Dorsolateral prefrontal cortex (tissue), 122 donors: ENCODE measurements at places on chromosomes 5 and 9. TPM values are rescaled to one million over a fixed set of nuclear protein-coding genes. Genes with fewer than 3 reads are reported as not detected.
A peak's percentile ranks its signal among the peaks of the same experiment; 100 is the strongest.

DNA sequence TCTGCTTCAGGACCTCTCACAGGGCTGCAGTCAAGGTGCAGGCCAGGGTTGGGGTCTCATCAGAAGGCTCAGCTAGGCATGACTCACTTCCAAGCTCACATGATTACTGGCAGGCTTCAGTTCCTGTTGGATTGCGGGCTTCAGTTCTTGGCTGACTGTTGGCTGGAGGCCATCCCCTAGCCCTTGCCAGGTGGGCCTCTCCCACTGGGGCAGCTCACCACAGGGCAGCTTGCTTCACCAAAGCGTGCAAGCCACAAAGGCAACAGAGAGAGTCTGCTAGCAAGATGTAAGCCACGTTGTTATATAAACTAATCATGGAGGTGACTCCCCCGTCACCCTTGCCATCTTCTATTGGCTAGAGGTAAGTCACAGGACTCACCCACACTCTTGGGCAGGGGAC lies 14.4 kb downstream of the CPLX2 start:
- no peak for DNase-seq

GRCh38 chr5:151157426-151158286 lies at the start of gene ANXA6:
Gene ANXA6, minus strand, starts transcription at chr5:151157779. Its CDS starts 9,878 bp downstream, at chr5:151147901.
- DNase-seq: peak; percentile 76

DNA sequence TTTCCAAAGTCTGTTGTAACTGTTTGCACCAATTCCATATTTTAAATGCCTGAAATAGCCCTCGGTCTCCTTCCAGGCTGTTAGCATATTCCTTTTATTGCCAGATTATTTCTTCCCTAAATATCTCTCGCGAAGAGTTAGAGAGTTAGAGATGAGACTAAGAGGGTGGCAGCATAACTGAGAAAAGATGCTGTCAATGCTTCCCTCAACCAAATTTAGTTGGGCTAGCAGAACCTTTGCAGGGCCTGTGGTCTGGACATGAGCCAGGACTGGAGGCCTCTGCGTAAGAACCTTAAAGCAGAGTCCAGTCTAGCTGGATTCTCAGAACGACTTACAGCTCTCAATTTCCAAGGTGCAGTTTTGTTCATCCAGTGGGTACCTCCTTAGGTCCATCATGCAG lies 135.9 kb downstream of the GABRB2 start:
- no peak for DNase-seq

GRCh38 chr5:160452795-160453194 lies 31.1 kb downstream of the PTTG1 start:
- no peak for DNase-seq

DNA sequence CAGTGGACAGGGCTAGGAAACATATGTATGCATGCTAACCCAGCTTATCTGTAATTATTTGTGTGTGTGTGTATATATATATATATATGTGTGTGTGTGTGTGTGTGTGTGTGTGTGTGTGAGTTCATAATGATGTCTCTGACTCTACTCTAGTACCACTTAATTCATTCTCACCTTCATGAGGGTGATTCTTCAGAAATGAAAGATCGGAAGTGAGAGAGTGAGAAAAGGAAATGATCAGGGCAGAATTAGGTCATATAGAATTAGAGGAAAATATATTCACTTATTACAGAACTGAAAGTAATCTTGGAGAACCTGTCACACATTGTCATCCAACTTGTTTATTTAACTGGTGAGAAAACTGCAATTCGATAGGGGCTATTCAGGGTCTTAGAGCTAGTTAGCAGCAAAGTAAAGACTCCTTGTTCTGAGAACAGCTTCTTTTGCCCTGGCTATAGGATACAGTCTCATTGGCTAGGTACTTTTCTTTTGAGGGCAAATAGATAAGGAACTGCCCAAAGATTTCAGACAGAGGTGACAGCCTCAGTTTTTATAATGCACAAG lies 58.8 kb downstream of the C9orf153 start:
- DNase-seq: no peak

- no peak for DNase-seq
These were observed 10.7 kb downstream of the CORO2A start for GRCh38 chr9:98181746-98182068.

DNA sequence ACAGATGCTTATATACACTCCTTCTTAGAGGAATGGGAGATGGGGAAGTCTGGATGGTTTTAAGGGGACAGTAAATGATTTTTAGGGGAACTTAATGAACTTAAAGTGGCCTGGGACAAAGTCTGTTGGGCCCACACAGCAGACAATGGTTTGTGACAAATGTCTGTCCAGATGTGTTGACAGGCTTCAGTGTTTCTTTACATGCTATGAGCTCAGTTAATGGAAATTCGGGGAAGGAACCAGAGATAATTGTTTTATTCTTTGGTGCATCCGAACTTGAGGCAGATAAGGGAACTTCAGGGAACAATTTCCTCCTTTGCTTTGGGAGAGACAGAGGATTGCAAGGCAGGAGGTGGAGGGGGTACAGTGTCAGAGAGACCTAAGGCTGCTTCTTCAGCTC lies 52.3 kb downstream of the NFIB start:
- no peak for DNase-seq

GRCh38 chr9:22103685-22104575 lies 94.8 kb upstream of the CDKN2B start:
- no peak for DNase-seq

DNA sequence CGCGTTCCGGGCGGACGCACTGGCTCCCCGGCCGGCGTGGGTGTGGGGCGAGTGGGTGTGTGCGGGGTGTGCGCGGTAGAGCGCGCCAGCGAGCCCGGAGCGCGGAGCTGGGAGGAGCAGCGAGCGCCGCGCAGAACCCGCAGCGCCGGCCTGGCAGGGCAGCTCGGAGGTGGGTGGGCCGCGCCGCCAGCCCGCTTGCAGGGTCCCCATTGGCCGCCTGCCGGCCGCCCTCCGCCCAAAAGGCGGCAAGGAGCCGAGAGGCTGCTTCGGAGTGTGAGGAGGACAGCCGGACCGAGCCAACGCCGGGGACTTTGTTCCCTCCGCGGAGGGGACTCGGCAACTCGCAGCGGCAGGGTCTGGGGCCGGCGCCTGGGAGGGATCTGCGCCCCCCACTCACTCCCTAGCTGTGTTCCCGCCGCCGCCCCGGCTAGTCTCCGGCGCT lies at the start of gene DAPK1:
Gene DAPK1, plus strand, starts transcription at position 264 of the 442 bp plus-strand sequence. CDS start 1,211 bp downstream, outside the sequence.
- no peak for DNase-seq

GRCh38 chr9:85536076-85536475 lies 205.7 kb downstream of the AGTPBP1 start:
- DNase-seq: no peak

- DNase-seq: no peak
These were observed 160.9 kb downstream of the CETN3 start for GRCh38 chr5:90248640-90249039.

DNA sequence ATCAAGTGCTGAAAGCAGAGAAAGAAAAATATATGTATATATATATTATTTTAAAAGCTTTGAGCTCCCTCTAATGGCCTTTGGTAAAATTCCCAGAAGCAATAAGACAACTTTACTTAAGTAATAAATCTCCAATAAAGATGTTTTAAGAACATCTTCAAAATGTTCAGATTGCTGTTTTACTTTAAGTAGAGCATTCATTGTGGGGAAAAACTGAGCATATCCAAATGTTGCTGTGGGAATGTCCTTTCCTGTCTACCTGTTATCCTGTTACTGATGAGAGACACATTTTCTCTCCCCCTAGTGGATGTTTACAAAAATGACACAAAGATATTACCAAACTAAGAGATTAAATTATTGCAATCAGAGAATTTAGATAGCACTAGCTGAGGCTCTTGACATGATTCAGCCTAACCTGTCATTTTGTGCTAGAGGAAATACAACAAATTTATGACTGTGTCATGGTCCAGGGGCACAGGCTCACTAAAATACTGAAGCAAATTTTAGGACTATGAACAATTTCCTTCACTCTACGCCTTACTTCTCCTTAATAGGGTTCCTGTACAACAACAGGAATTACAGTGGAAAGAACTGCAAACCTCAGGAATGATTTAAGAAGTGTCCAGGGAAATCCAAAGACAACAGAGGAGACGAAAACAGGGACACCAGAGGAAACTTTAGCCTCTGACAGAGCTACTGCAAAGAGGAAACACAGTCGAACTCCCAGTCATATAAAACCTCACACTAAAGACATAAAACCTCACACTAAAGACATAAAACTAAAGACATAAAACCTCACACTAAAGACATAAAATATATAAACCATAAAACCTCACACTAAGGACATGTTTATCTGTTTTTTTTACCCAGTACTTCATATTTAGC lies 24.3 kb upstream of the PRRC1 start:
- DNase-seq: no peak

GRCh38 chr5:146580237-146580636 lies 64.2 kb upstream of the GPR151 start:
- no peak for DNase-seq

DNA sequence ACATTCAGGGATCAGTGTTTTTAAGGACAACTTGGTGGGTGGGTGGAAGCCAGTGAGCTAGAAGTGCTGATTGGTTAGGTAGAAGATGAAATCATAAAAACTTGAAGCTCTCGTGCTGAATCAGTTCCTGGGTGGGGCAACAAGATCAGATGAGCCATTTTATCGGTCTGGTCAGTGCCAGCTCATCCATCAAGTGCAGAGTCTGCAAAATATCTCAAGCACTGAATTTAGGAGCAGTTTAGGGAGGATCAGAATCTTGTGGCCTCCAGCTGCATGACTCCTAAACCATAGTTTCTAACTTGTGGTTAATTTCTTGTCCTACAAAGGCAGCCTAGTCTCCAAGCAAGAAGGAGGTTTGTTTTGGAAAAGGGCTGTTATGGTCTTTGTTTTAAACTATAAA lies 166.4 kb downstream of the FAM170A start:
- no peak for DNase-seq

DNA sequence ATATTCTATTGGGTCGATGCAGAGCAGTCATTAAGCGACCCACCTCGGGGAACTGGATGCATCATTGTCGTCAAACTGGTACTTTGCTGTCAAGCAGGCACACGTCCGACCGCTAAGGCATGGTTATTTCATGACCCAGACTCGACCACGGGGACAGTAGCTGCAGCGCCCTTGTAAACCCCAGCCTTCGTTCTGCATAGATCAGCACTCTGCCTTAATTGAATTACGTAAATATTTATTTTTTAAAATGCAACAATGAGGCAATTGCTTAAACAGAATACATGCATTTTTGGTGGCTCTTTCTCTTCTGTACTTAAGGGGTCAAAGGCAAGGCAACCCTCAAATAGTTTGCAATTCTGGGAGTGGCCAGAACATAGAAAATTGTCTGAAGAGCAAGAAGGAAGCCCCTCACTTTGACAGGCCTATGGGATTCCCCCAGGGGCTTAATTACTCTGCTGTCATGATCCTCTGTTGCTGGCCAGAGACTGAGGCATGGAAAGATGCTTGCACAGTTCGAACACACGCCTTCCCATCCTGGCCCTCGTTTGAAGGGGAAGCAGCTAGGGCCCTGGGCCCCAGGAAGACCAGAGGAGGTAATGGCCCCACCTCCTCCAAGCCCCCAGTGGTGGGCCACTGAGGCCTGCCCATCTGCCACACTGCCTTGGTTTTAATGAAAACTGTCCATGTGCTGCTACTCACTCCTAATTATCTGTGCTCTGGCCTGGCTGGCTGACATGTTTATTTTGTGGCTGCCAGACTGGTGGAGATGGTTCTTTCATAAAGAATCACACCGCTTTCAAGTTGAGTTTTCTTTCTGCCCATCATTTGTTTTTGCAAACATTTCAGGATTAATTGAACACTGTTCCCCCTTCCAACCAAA lies 169.7 kb upstream of the MAST4 start:
- no peak for DNase-seq

DNA sequence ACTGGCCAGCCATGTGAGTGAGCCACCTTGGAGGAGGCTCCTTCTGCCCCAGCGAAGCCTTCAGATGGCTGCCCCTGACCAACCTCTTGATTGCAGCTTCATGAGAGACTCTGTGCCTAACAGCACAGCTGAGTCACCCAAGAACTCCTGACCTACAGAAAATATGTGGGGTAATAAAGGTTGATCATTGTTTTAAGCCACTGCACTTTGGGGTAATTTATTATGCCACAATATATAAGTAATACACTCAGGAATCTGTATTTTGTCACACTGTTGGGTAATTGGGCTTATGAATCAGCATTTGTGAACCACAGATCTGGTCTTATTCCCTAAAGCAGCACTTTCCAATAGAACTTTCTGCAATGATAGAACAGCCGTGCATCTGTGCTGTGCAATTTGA lies 24.4 kb upstream of the VDAC1 start:
- DNase-seq: no peak

- DNase-seq: peak; percentile 76
These were observed 108.5 kb downstream of the ARHGAP26 start for GRCh38 chr5:142878638-142879037.

- no peak for DNase-seq
These were observed 42.6 kb upstream of the SPATA31D4 start for GRCh38 chr9:81885602-81886001.

Gene SHROOM1
- total RNA-seq: 19.0 TPM

Gene OR13C2
- 0.70 TPM for total RNA-seq

Gene OTULINL
- total RNA-seq: 9.1 TPM

Gene ARL14EPL
- total RNA-seq: not detected

Gene PCDHGB7
- total RNA-seq: 12.7 TPM

Gene RRAGA
- 141 TPM for total RNA-seq

Gene LMAN2
- total RNA-seq: 50.8 TPM

Gene CCL21
- total RNA-seq: not detected

Gene ANKRD31
- 0.92 TPM for total RNA-seq

Gene KLHL3
- total RNA-seq: 51.9 TPM

Gene PLAC8L1
- 1.9 TPM for total RNA-seq
